ENCODE measurements at places on chromosomes 5 and 9.

DNA sequence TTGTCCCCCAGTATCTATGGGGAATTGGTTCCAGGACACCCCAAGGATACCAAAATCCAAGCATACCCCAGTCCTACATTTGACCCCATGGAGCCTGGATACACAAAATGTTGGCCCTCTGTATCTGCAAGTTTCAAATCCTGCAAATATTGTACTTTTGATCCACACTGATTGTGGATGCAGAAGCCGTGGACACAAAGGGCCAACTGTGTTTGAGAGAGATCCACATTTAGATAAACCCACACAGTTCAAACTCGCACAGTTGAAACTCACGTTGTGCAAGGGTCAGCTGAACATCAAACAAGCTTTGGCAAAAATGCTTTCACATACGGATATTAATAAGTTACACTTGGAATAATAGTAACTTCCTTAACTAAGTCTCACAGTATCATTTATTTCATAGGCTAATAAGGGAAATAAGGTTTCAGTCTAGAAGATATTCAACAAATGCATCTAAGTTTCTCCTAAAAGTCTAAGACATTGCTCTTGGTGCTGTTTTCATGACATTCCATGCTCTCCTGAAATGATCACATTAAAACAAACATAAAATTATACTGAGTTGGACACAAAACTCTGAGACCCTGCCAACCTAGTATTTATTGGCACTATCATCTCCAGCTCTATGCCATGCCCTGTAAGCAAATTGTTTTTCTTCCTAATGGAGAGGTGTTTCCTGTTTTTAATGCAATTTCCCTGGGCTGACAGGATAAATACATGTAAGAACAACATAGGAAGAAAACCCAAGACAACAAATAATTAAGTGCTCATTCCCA lies 32.3 kb downstream of the ACTL7A start:
- no peak for DNase-seq

- no peak for DNase-seq
Observed at GRCh38 chr5:55919625-55920024, 68.5 kb downstream of the IL31RA start.

DNA sequence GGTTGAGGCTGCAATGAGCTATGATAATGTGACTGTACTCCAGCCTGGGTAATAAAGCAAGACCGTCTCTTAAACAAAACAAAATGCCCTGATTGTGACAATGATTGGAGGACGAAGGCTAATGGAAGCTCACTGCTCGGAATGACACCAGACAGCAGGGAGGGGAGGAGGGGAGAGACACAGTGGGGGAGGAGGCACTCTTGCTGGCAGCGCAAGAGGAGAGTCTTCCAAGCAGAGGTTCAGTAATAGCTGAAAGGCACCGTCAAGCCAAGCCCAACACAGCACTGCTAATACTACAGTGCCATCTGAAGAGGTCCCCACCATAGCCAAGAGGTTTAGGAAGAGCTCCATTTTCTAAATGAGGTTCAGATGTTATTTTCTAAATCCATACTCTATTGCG lies 102.3 kb downstream of the GLDC start:
- no peak for DNase-seq

DNA sequence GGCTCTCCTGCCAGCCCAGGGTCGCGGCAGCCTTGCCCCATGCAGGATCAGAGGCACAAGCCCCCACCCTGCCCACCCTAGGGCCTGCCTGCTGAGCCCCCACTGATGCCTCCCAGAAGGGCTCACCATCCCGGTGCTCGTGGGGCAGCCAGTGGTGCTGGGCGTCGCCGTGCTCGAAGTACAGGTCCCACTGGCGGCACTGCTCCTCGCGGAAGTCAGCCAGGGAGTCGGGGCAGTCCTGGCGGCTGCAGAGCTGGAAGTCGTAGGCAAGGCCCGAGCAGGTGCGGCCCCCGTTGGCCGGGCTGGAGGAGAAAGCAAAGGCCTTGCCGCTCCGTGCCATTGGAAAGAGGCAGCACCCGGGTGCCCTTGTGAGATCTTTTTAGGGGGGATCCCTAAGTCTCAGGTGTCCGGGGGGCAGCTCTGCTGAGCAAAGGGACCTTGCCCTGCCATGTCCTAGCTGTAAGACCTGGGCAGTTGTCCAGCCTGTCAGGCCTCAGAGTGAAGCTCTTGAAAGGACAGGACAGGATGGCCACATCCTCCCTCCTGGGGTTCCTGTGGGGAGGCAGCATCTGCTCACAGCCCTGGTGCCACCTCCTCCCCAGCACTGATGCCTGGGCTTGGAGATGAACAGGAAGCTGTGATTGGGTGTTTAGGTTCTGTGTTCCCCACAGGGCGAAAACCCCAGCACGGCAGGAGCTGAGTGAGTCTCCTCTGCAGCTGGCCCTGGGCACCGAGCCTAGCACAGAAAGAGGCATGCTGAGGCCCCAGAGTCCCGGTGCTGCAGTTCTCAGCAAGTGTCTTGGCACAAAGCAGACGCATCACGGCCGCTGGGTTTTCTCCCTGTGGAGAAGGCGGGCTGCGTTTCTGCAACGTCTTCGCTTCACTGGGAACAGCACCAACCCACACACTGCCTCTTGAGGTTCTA lies 77.7 kb downstream of the ZNF354C start:
- no peak for DNase-seq

DNA sequence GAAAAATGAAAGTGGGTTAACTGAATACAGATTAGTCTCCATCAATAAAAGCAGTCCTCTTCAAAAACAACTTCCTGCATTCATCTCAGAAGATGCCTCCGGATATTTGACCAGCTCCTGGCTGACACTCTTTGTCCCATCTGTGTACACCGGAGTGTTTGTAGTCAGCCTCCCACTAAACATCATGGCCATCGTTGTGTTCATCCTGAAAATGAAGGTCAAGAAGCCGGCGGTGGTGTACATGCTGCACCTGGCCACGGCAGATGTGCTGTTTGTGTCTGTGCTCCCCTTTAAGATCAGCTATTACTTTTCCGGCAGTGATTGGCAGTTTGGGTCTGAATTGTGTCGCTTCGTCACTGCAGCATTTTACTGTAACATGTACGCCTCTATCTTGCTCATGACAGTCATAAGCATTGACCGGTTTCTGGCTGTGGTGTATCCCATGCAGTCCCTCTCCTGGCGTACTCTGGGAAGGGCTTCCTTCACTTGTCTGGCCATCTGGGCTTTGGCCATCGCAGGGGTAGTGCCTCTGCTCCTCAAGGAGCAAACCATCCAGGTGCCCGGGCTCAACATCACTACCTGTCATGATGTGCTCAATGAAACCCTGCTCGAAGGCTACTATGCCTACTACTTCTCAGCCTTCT lies 16.6 kb downstream of the F2R start:
- DNase-seq: no peak

GRCh38 chr9:113602126-113603047 lies 138.9 kb downstream of the RGS3 start:
- no peak for DNase-seq

DNA sequence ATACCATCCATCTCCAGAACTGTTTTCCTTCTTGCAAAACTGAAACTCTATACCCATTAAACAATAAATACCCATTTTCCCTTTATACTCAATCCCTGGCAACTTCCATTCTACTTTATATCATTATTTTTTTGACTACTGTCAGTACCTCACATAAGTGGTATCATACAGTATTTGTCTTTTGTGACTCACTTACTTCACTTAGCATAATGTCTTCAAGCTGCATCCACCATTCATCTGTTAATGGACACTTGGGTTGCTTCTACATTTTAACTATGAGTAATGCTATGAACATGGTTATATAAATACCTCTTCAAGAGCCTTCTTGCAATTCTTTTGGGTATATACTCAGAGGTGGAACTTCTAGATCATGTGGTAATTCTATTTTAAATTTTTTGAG lies 11.6 kb upstream of the TYRP1 start:
- DNase-seq: no peak

Measured in activated CD4-positive, CD25-positive, alpha-beta regulatory T cell (primary cell).